ENCODE measurements at places on chromosomes 4 and X.

- no peak for DNase-seq
Observed at GRCh38 chrX:95953564-95953963, 731.1 kb upstream of the DIAPH2 start.

DNA sequence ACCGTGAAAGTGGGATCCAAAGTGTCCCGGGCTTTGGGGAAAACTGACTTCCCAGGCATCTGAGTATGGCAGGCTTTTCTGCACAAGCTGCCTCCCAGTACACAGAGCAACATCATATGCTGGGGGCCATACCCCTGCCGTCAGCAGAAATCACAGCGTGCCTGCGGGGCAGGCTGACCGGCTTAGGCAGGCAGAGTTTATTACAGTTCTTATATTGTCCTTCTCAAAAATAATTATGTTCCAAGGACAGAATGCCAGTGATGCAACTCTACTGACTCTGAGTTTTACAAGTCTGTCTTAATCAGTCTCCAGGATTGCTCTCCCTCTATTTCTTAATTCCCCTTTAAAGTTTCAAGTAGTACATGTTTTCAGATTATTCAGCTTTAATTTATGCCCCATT, 37.0 kb downstream of the IL21 start:
- no peak for DNase-seq

DNA sequence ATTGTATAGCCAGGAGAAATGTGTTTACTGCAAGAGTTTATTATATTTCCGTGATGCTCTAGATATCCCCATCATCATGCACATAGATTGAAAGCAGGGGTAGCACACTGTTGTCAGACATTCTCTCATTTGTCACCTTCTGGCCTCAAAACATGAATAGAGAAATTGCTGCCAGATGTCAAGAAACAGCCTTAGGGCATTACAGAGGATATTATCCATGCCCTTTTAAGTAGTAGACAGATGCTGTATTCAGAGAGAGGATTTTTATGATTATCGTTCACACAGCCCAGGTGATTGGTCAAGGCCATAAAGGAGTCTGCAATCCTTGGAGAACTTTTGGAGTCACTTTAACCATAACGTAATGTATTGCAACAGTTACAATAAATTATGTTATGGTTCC, 1961.5 kb upstream of the TENM3 start:
- DNase-seq, result no peak

GRCh38 chr4:128357286-128357685, 69.7 kb upstream of the PGRMC2 start:
- DNase-seq, result no peak

DNA sequence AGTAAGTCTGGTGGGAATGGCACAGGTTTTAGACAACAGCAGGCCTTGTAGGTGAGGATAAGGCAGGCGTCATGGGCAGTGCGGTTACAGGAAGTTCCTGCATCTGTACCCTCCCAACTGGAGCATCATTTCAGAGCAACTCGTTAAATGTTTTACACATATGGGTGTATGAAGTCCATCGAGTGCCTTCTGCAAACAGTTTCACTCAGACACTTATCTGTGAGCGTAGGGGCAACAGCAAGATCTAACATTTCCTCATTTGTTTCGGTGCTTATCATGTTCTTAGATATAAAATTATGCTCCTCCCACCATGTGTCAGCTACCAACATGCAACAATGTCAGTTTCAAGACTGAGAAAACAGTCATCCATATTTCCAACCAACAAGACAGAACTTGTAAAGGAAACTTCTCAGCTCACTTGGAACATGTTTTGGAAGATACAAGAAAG, 69.9 kb downstream of the ELOVL6 start:
- no peak for DNase-seq

- DNase-seq, result no peak
Observed at GRCh38 chr4:150395872-150396271, 186.1 kb upstream of the MAB21L2 start.

- DNase-seq, result no peak
Observed at GRCh38 chrX:153925739-153926551, at the start of gene ARHGAP4. Gene ARHGAP4 (minus strand): TSS chrX:153926264. CDS start chrX:153926202, 62 bp downstream.

DNA sequence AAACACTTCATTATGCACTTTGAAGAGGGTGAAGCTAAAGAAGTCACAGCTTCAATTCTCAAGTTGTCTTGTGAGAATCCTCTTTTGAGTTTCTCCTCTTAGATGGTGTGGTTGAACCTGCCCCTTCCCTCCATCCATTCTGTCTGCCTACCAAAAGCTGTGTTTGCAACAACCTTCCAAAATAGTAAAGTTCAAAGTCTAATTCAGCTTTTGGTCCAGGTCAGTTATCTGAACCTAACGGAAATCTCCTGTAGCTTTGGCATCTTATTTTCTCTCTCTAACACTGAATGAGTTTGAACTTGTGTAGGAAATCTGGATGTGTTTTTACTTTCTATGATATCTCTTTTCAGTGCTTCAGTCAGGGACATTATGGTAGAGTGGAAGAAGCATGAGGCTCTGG, 201.7 kb upstream of the AR start:
- DNase-seq, result no peak

- DNase-seq, result no peak
Observed at GRCh38 chr4:3687538-3687937, 78.6 kb upstream of the ADRA2C start.

DNA sequence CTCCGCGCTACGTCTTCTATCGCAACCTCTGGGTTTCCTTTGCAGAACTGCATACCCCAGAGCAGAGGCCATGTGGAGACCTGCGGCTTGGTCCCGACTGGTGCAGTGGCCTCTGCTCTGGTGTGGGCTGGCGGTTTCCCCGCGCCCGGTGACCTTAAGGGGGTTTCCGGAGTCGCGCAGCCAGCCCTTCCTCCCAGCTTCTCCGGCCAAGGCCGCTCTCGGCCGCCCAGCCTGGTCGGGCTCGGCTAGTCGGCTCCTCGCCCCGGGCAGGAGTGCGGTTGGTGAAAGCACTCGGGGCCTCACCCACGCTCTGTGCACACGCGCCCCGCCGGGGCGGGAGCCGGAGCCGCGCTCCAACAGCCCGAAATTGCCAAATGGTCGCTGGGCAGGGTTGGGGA, 84.9 kb downstream of the BCOR start:
- no peak for DNase-seq

DNA sequence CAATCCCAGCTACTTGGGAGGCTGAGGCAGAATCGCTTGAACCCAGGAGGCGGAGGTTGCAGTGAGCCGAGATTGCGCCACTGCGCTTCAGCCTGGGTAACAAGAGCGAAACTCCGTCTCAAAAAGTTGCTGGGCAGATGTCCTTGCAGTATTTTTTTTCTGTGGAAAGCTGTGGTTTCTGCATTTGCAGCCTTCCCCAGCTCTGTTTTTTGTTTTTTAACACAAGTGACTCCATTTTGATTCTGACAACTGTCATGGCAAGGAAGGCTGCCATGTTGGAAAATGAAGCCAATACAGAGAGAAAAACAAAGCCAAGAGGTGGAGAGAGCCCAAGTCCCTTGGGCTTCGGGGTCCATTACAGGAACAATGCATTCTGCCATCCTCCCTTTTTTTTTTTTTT, 11.7 kb upstream of the SLC10A3 start:
- no peak for DNase-seq

GRCh38 chr4:7330031-7330596, 104.6 kb downstream of the PSAPL1 start:
- no peak for DNase-seq

DNA sequence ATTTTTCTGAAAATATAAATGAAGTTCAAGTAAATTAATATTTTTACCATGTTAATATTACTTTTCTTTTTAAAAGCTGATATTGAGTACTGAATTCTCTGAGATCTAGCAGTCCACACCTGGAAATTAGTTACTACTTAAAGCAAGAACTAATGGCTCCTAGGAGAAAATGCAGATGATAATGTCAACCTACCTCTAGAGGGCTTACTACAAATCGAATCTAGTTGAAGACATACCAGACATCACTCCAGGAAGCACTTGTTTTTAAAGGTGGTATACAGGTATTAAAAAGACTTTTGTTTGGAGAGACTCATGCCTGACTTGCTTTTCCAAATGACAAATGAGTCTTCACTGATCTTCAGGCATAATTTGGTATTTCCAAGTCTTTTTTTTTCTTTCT, 516.4 kb upstream of the BOD1L1 start:
- DNase-seq, result peak; percentile 6

- DNase-seq, result no peak
Observed at GRCh38 chr4:184900184-184900583, 74.4 kb upstream of the ACSL1 start.

DNA sequence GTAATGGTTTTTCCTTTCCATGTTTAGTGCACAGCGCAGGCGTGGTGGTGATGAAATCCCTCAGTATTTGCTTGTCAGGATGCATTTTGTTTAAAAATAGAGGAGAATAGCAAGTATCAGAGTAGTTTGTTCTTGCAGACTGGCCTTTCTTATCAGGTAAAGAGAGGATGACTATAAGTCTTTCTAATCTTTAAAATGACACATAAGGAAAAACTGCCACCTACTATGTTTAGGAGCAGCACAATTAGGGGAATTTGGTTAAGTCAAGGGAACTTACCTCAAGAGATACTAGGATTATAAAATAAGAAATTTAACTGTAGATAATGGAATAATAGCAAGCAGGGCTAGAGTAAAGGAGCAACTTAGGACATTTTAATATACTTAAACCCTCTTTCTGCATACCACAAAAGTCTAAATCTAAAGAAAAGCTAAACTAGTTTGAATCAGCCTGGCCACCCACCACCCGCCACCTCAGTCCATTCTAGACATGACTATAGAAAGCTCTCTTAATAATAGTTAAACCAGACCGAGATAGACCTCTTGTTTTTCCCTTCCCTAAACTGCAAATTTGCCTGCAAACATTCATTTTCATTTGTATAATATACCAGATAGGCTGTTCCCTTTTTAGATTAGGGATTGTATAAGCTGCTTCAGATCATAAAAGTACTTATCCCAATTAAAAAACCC, 62.0 kb downstream of the APOOL start:
- DNase-seq, result no peak

GRCh38 chr4:145279122-145279960, 99.0 kb upstream of the OTUD4 start:
- DNase-seq, result peak; percentile 55

DNA sequence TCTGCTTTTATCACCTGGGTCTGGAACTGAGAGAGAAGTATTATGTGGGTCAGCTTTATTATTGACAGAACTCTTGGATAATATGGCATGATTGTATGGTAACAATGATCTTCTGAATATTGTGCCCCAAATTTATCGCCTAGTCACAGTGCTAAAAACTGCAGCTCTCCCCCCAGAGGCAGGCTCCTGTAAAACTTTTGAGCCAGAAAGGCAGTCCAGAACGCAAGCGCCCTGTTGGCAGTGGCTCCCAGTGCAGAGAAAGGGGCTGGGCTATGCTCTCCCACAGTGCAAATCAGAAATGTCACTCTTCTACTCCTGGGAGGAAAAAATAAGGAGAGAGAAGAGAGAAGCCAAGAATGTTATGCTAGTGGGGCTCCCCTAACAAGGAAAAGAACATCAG, 50.5 kb downstream of the HELT start:
- no peak for DNase-seq

- no peak for DNase-seq
Observed at GRCh38 chr4:99811117-99811516, 5.5 kb upstream of the DAPP1 start.

- DNase-seq, result no peak
Observed at GRCh38 chr4:8848507-8849265, 23.0 kb downstream of the HMX1 start.

GRCh38 chrX:134294548-134294947, 57.6 kb downstream of the CCDC160 start:
- no peak for DNase-seq

- DNase-seq, result no peak
Observed at GRCh38 chr4:164701665-164702064, 52.3 kb upstream of the SMIM31 start.

- no peak for DNase-seq
Observed at GRCh38 chr4:25106363-25107151, 53.7 kb downstream of the SEPSECS start.

GRCh38 chrX:36787752-36788151, 220.4 kb upstream of the FAM47C start:
- DNase-seq, result no peak

DNA sequence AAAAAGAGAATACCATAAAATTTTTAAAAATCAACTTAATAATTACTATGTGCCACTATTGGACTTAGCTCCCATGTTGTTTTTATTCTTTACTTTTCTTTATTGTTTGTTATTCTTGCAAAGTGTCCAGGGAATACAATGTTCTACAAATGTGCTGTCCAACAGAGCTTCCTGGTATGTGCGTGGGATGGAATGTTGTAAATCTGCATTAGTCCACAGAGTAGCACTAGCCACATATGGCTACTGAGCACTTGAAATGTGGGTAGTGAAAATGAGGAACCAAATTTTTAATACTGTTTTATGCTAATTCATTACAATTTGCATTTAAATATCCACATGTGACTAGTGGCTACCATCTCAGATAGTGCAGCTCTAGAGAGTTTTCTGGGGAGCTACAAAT, 14.3 kb upstream of the CORIN start:
- DNase-seq, result no peak

GRCh38 chr4:173461170-173461569, 62.3 kb upstream of the SCRG1 start:
- no peak for DNase-seq

GRCh38 chr4:35102066-35102465, 1142.2 kb downstream of the ARAP2 start:
- no peak for DNase-seq

- no peak for DNase-seq
Observed at GRCh38 chr4:82578935-82579334, 17.1 kb upstream of the TMEM150C start.

- no peak for DNase-seq
Observed at GRCh38 chr4:27081675-27082586, 221.3 kb downstream of the STIM2 start.

GRCh38 chrX:46712764-46713163, 46.2 kb downstream of the SLC9A7 start:
- DNase-seq, result no peak

- no peak for DNase-seq
Observed at GRCh38 chr4:89531932-89532640, 224.5 kb upstream of the GPRIN3 start.

Data from NCI-H226 (cell line).